ENCODE measurements at places on chromosomes 3 and 15.

DNA sequence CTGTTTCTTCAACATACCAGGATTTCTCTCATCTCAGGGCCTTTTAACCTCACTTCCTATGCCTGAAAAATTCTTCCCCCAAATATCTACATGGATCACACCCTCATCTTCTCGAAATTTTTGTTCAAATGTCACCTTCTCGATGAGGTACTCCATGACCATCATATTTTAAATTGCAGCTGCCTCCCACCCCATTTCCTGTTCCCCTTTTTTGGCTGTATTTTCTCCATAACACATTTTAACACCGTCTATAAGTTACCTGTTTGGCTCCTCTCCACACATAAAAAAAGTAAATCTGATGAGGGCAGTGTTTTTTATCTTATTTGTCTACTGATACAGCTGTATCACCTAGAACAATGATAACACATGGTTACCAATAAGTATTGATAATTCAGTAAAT, 20.7 kb upstream of the ZBED2 start:
- no peak for DNase-seq

- no peak for DNase-seq
Observed at GRCh38 chr3:139234491-139234890, 109.3 kb upstream of the MRPS22 start.

DNA sequence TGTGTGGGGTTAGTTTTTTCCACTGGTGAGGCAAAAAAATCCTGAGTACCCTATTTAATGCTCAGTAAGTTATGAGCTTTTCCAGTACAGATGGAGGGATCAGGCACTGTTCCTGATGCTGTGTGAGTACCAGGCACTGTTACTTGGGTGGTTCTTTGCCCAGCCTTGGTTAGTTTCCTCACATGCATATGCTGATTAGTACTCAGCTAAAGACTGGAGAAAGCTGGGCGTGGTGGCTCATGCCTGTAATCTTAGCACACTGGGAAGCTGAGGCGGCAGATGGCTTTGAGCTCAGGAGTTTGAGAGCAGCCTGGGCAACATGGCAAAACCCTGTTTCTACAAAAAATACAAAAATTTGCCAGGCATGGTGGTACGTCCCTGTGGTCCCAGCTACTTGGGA, 210.3 kb upstream of the SGO1 start:
- no peak for DNase-seq

DNA sequence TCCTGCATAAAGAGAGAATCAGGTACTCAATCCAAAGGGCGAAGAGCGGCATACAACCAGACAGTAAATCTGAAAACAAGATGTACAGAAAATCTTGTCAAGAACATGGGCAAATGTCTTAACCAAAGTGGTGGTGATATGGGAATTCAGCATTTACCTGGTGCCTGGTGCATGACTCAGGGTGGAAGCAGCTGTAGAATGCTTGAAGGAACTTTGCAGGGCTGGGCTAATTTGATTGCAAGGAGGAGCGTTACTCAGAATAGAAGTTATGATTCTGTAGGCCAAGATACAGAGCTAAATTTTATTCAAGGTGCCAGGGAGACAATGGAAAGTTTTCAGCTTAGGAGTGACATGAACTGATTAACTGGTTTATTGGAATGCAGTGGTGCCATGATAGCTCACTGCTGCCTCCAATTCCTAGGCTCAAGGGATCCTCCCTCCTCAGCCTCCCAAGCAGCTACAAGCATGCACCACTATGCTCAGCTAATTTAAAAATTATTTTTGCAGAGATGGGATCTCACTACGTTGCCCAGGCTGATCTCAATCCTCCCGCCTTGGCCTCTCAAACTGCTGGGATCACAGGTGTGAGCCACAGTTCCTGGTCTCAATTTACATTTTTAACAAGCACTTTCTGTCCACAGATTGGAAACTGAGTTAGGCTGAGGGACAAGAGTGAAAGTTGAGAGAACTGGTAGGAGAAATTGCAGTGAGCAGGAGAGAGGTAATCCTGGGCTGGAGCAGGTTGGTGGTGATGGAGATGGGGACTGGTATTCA, 91.5 kb upstream of the TBC1D5 start:
- DNase-seq = no peak

GRCh38 chr3:51500632-51501131, 867 bp upstream of the DCAF1 start:
- no peak for DNase-seq

DNA sequence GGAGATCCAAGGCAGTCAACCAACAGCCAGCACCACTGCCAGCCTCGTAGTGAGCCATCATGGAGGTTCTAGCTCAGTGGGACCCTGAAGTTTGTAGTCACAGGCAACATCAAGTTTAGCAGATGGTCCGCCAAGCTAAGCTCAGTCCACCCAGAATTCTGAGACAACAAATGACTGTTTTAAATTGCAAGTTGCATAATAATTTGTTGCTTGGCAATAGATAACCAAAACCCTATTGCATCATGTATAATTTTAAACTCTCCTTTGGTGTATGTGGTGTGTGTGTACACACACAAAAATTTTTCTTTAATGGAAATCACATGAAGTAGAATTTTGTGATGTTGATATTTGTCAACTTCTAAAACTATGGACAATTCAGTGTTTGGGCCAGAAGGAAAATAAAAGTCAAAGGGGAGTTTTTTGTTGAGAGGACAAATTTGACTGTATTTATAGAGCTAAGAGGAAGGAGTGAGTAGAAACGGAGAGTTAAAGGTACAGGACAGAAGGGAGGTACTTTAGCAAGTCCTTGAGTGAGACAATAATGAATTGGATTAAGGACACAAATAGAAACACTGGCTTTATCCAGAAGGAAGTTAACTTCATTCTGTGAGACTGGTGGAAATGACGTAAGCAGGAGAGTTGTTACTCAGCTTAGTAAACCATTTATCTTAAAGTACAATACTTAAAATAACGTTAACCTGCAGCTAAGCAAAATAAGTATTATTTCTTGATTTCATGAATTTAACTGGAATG, 83.6 kb downstream of the NCEH1 start:
- no peak for DNase-seq

- DNase-seq = no peak
Observed at GRCh38 chr3:151599103-151599672, 134.5 kb upstream of the AADACL2 start.

DNA sequence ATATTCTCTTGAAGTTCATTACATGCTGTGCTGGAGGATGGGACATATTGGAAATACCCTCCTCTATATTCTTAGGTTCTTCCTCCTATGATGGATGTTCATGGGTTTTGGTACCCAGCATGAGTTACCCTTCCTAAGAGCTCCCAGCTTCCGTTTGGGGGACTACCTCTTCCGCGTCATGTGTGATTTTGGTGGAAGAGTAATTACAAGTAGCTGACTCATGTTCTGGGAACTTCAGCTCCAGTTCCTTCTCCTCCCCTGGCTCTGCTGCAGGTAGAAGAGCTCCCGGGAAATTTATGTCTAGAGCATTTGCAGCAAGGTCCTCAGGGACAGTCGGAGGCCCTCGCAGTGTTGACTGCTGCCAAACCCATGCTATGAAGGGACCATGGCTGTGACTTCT, 208.8 kb upstream of the IL12A start:
- DNase-seq = no peak

- no peak for DNase-seq
Observed at GRCh38 chr3:73586190-73586589, 38.6 kb downstream of the PDZRN3 start.

- DNase-seq = no peak
Observed at GRCh38 chr15:77030928-77031375, 36.0 kb downstream of the PSTPIP1 start.
